ENCODE measurements at places on chromosomes 5 and 9. TPM values are rescaled to one million over a fixed set of nuclear protein-coding genes. Genes with fewer than 3 reads are reported as not detected.

LRRTM2 gene
- total RNA-seq = 0.10 TPM

- no peak for DNase-seq
Measured at GRCh38 chr5:1815071-1815786, 14.0 kb downstream of the NDUFS6 start.

GRCh38 chr9:18568973-18569372, 95.0 kb downstream of the ADAMTSL1 start:
- DNase-seq = no peak

DNA sequence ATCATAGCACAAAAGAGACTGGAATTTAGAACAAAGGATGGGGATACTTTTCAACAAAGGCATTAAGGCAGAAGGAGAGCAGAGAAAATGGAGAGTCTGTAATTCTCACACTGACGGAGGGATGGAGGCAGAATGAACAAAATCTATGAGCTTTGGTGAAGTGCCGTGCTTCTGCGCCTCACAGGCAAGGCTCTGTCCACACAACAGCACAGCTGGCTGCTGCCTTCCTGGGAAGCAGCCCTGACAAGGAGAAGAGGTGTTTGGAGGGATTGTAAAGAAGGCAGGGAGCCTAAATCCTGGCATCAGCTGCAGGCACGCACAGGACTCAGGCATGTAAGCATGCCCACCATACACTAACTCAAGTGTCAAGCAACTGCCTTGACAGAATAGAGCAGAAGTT, 485.2 kb upstream of the KIF2A start:
- no peak for DNase-seq

GRCh38 chr5:53397141-53397757, 83.2 kb upstream of the FST start:
- DNase-seq = no peak

DNA sequence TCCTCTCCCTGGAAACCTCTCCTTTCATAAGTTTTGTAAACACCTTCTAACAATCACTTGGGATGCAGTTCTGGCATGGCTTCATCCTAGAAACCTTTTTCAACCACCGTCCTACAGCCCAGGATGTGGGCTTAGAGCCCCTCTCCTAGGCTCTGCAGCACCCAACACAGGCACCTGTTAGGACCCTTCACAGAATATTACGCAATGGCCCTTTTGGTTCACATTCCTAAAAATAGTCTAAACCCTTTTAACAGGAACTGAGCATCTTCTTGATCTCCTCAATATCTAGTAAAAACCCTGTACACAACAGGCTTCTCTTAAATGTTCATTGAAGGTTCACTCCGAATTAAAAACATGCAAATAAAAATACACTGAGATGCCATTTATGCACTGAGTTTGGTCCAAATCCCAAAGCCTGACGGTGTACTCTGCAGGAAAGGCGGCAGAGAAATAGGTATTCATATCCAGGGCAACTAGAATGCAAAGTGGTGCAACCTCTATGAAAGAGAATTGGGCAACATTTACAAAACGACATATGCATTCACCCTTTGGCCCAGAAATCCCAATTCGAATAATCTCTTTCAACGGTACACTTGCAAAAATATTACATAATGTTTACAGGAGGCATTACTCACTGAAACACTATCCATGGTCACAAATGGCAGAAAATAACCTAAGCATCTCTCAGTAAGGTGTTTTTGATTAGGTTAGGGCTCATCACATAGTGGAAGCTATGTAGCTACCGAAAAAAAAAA, 169.3 kb downstream of the SEMA5A start:
- no peak for DNase-seq

GRCh38 chr9:110728058-110728457, 59.5 kb downstream of the MUSK start:
- peak; percentile 14 for DNase-seq

All from renal cortical epithelial cell (primary cell).